Stimulated activated CD8-positive, alpha-beta memory T cell treated with anti-CD3 and anti-CD28 coated beads, Interleukin-2, amount 100 ng/mL, for 1 hour (primary cell): ENCODE measurements at places on chromosomes 2 and 18.

- no peak for DNase-seq
Observed at GRCh38 chr2:84319581-84319980, 139.5 kb downstream of the SUCLG1 start.

GRCh38 chr2:75562513-75562864 lies 1.8 kb upstream of the EVA1A start:
- DNase-seq, result no peak

DNA sequence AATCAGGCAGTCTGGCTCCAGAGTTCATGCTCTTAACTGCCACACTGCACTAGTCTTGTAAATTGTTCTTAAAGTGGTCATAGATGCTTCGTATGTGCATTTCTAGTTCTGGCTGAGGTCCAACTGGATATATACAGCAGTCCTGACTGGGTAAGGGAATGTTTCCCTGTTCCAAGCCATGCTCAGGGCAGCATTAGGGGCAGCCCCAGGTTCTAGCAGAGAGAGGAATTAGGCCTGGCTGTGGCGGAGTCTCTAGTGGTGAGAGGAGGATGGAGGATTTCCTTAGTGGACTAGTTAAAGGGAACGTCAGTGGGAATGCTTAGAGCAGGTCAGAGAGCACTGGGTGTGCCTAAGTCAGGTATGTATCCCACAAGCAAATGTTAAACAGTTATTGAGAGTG lies 28.0 kb downstream of the UBE2E3 start:
- DNase-seq, result no peak

DNA sequence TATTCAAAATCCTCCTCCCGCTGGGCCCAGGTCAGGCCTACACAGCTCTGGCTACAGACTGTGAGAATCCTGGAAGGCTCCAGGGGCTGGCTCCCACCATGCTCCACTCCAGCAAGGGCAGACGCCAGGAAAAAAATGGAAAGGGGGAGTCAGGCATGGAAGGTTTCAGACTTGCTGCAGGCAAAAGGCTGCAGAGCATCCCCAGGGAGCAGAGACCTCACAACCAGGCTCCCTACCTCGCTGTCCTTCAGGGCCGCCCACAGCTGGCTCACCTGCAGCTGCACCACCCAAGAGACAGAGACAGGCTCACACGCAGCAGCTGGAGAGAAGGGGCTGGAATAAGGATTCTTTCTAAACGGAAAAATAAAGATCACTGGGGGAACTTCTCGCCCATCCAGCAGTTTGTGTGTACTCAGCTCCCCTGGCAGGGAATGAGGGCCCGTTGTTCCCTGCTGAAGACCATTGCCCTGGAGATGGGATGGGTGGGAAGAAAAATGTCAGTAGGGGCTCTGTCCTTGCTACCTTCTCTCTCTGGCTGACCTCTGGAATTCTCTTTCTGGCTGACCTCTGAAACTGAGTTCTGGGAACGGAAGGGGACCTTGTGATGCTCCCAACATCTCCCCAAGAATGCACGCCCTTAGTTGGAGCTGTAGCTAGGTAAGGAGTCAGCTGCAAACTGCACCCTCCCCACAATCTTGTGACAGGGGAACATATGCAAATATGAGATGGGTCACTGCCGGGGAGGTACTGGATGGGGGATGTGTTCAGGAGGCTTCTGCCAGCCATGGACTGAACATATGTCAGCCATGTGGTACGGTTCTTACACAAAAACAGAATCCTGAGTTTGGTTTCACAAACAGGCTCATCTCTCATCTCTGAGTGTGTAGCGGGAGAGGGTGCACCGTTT lies 34.5 kb downstream of the BCL2 start:
- no peak for DNase-seq

- DNase-seq, result no peak
Observed at GRCh38 chr2:151971301-151972051, 127.4 kb downstream of the CACNB4 start.

- no peak for DNase-seq
Observed at GRCh38 chr2:171878481-171878993, 15.5 kb downstream of the SLC25A12 start.

DNA sequence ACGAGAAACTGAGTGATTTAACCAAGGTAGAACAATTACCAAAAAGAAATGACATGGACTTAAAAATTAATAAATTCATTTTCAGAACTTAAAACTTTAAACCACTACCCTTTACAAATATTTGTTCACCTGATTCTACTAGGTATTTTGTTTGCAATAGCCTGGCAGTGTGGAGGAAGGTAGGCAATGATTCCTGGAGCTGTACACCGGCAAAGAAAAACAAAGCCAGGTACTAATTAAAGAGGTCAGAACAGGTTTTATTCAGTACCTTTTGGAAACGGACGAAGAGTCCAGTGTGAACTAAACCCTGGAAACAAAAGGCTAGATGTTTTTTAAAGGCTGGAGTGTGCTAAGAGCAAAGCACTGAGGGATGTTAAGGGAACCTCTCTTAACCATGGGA lies 561.3 kb upstream of the FSHR start:
- no peak for DNase-seq
